ENCODE measurements at places on chromosomes 16 and 17. TPM values are rescaled to one million over a fixed set of nuclear protein-coding genes. Genes with fewer than 3 reads are reported as not detected.

Gene CLEC19A
- total RNA-seq: not detected

Gene PSMD12
- total RNA-seq: 23.9 TPM

- DNase-seq: no peak
These were observed 120.3 kb downstream of the CYB561 start for GRCh38 chr17:63325808-63326207.

GRCh38 chr16:19872179-19872863 is 12.3 kb downstream of the GPRC5B start:
- DNase-seq: no peak

All from omental fat pad (tissue), 4 donors.